HuH-7 (cell line): ENCODE measurements at places on chromosomes 6 and 20.

GRCh38 chr6:154356113-154356512, 490 bp downstream of the IPCEF1 start:
- DNase-seq = no peak

GRCh38 chr20:8782804-8783203, 286.1 kb upstream of the PLCB4 start:
- DNase-seq = no peak

GRCh38 chr20:47789081-47789763, 3.9 kb upstream of the SULF2 start:
- DNase-seq = no peak

- DNase-seq = no peak
Measured at GRCh38 chr6:34384321-34385153, 7.9 kb downstream of the NUDT3 start.

DNA sequence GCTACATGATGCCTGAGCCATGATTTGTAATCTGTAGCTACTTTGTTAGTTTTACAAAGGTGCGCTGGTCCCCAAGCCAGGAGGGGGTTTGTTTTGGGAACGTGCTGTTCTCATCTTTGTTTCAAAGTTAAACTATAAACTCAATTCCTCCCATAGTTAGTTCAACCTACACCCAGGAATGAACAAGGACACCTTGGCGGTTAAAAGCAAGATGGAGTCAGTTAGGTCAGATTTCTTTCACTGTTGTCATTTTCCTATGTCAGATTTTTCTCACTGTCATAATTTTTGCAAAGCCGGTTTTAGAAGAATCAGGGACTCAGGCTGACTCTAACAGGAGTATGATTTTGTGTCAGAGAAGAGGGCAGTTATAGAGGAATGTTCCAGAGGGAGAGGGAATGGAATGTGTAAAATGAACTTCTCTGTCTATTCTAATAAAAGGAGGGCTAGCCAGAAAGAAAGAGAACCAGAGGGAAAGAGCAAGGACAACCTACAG, 2.3 kb upstream of the GMPR start:
- DNase-seq = no peak

- no peak for DNase-seq
Measured at GRCh38 chr6:94300424-94301144, 881.2 kb upstream of the EPHA7 start.

DNA sequence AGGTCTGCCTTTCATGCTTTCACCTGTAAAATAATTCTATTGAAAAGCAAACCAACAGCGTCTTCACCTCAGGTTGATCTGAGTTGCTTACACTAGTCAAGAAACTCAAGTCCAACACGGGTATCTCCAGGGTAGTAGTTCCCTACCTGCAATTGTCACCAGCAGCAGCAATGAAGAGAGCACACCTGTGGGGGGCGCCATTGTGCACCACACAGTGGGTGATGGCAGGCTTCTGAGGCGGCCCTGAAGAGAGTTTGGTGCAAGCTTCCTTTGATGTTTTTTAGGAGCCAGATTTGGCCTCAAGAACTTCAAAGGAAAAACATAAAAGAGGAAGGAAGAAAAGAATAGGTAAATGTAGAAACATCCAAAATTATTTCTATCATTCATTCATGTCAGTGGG, 45.1 kb downstream of the KIAA0319 start:
- no peak for DNase-seq

DNA sequence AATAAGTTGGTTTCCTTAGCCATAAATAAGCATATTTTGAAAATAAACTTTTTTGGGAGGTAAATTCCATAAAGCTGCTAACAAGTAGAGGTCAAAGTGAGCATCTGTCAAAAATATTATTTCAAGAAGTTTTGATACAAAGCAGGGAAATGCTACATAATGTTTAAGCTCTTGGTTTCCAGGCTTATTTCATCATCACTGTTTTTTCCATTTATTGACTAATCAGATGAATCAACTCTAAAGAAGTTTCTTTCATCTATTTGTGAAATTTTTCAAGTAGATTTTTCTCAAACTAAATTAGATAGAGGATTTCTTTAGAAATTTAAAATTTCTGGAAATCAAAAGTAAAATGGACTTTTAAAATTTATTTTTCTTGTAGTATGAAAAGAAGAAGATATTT, 89.5 kb upstream of the TBX18 start:
- DNase-seq = no peak

GRCh38 chr6:170008294-170008785, 256.9 kb downstream of the ERMARD start:
- DNase-seq = no peak

DNA sequence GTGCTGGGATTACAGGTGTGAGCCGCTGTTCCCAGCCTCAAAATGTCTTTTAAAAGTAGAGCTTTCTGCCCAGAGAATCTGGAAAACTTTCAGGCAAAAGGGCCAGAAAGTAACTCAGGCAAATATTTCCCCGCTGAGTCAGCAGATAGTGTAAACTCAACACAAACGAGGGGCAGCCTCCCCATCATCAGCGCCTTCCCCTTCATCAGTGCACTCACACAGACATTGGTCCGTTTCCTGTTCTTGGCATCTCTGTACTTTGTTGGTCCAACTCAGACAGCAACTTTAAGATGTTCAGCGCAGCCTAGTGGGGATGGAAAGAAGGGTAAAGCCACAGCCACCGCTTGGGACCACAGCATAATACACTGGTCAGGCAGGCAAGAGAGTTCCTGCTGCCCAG, 69.5 kb downstream of the CSE1L start:
- DNase-seq = no peak

DNA sequence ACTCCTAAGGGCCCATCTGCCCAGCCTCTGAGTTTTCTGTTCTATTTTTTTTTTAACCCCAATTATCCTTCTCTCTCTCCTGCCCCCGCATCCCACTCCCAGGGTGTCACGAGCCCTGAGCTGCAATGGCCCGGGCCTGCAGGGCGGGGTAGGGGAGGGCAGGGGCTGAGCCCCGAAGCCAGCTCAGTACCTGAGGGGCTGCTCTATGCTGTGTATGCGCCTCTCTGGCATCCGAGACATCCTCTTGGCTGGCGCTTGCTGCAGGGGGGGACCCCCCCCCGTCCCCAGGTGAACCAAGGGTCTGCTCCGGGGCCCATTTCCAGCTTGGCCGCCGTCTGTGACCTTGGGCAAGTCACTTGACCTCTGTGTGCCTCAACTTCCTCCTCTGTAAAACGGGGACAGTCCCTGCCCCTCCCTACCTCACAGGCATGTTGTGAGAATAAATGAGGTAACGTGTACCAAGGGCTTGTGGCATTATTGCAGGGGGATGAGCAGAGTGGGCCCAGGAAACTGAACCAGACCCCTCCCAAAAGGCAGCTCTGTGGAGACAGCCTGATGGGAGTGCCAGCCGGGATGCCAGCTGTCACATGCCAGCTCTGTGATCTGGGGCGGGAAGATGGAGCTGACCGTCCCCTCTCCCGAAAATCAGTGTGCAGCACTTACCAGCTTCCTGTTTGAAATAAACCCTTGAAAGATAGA, 13.0 kb upstream of the MYL9 start:
- no peak for DNase-seq

GRCh38 chr20:4119854-4120209, 104.5 kb upstream of the RNF24 start:
- no peak for DNase-seq

- DNase-seq = no peak
Measured at GRCh38 chr6:142857233-142857761, 87.7 kb downstream of the HIVEP2 start.

DNA sequence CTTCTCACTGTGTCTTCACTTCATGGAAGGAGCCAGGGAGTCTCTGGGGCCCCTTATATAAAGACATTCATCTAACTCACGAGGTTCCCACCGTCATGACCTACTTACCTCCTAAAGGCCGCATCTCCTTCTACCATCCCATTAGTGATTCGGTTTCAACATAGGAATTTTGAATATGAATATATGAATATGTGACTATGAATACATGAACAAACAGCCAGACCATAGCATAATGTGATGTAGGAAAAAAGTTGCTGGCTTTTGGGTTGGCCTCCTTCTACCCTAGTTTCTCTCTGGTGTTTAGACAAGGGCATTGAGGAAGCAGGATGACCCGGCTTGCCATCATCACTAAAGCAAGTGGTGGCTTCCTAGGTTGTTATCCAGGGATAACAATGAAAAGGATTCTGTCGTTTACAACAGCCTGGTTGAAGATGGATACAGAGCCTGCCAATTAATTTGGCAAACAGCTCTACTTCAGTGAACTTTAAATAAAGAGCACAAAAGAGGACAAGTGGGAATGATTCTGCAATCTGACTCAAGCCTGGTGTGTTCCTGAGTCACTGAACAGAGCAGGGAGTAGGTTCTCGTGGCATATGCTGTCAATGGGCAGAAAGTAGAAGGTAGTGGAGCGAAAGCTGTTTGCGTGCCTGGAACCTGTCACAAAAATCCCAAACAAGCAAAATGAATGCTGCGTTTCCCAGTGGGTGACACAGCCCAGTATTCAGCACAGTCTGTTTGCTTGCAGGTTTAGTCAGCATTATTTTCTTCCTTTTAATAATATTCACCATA, 44.0 kb upstream of the DOK5 start:
- DNase-seq = no peak

GRCh38 chr20:21432911-21433310, 35.6 kb upstream of the NKX2-4 start:
- DNase-seq = no peak

DNA sequence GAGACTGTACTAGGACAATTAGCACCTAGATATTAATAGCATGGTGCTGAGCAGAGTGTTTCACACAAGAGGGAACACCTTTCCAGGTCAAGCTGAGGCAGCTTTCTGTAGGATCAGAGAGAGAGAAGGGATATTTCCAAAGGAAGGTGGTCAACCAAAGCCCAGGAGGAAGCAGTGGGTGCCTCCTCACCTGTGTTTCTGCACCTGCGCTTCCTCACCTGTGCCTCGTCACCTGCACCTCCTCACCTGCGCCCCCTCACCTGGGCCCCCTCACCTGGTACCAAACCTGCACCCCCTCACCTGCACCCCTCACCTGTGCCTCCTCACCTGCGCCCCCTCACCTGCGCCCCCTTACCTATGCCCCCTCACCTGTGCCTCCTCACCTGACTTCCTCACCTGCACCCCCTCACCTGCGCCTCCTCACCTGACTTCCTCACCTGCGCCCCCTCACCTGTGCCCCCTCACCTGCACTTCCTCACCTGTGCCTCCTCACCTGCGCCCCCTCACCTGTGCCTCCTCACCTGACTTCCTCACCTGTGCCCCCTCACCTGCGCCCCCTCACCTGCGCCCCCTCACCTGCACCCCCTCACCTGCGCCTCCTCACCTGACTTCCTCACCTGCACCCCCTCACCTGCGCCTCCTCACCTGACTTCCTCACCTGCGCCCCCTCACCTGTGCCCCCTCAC, 67.9 kb downstream of the TTLL2 start:
- no peak for DNase-seq

DNA sequence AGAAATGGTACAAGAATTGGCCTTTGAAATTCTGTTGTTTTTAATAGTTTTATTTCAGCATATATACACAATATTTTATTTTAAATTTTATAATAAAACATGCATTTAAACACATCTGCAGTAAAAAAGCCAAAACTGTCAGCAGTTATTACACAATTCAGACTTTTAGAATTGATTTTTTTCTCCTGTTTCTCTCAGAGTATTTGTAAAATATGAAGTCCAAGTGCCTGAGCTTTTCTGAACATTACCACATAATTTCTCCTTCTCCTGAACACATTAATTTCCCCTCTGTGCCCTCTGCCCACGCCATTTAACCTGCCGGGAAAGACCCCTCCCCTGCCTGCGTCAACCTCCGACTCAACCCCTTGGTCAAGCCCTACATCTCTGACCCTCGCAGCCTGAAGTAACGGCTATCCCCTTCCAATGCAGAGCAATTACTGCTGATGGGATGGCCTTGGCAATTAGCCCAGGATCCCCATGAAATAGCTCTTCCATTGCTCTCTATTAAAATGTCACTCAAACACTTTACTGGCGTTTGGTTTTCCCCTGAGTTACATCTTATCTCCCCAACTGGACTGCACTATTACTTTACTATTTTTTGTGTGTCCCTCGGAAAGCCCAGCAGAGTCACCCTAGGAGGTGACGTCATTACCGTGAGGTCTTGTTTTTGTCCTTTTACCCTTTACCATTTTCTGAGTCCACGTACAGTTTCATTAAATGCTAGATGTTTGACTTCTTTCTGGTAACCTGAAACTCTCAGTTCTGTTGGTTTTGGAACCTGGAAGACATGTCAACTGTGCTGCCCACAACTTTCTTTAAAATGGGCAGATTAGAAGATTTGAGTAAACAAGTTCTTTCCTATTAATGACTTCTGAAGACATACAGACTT, 146.7 kb upstream of the TAB2 start:
- DNase-seq = peak; percentile 37

DNA sequence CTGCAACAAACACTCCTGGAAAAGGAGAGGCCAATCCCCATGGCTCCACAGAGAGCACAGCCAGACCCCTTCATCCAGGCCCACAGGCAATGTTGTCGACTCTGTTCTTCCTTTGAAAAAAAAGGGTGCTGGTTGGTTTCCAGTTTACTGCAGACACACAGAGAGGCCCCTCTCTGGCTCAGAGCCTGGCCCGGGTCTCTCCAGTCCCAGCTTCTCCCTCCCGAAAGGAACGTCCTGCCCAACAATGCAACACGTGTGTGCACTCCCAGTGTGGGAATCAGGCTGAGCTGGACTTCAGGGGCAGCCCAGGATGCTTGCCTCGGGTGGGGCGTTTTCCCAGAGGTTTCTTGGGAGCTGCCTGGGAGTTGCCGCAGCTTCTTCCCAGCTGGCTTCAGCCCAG, 4.5 kb upstream of the NKAIN4 start:
- no peak for DNase-seq
